B cell (primary cell): ENCODE measurements at places on chromosomes 2 and 18. TPM values are rescaled to one million over a fixed set of nuclear protein-coding genes. Genes with fewer than 3 reads are reported as not detected.

Gene FIGN
- polyA plus RNA-seq = not detected in 2 replicates

Gene IL36A
- polyA plus RNA-seq = not detected in 2 replicates

Gene CDK15
- not detected in 2 replicates for polyA plus RNA-seq

GRCh38 chr2:181752301-181752700 is 72.0 kb upstream of the NEUROD1 start:
- no peak for DNase-seq

DNA sequence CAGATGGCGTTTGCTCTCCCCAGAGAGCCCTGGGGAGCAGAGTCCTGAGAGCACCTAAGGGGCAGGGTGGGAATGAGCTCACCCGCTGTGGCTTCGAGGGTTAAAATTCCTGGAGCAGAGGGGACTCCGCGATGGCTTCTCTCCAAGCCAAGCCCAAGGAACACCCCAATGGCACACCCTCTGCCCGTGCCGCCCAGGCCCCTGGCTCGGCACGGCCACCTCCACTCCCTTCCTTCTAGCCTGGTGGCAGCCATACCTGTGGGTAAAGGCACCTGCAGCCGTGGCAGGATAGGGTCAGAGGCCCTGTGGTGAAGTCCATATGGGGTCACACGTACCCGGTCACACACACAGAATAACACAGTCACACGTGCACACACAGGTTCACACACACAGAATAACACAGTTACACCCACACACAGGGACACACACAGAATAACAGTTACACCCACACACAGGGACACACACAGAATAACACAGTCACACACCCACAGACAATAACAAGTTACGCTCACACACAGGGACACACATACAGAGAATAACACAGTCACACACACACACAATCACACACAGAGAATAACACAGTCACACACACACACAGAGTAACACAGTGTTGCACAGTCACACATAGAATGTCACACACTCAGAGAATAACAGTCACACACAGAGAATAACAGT is 50.5 kb downstream of the RAMP1 start:
- no peak for DNase-seq

DNA sequence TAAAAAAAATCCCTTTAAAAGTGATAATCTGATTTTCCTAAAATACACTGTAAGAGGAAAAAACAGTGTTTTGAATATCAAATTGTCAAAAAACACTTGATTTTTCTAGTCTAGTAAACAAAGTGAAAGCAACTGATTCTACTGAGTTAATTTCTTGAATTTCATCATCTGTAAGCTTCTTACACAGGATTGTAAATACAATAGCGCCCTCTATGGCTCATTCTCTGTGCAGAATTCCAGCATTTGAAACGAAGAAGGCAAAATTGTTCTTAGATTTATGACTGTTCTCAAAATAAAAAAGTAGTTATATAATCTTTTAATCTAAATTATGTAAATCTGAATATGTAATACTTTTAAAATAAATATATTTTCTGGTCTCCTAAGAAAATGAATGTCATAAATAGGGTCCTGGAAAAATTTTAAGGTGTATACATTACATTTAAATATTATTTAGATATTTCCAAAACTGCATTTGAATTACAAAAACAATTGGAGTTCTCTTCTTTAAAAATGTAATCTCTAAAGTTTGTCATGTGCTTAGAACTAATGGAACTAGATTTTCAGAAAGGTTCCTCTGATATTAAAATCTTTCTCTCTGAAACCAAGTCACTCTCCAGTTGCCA is 176.9 kb upstream of the MC4R start:
- DNase-seq = peak; percentile 52

- DNase-seq = no peak
These were observed 6.5 kb downstream of the CTLA4 start for GRCh38 chr2:203873921-203874631.

- DNase-seq = no peak
These were observed 108.1 kb upstream of the CD302 start for GRCh38 chr2:159905926-159906714.
